Mammary microvascular endothelial cell (primary cell): ENCODE measurements at places on chromosomes 2 and 18. TPM values are rescaled to one million over a fixed set of nuclear protein-coding genes. Genes with fewer than 3 reads are reported as not detected.

The CRYGD gene
- not detected in 2 replicates for total RNA-seq

The KIF1A gene
- 0.13 TPM in 1 of 2 replicates, not detected in the other for total RNA-seq

The KRTCAP3 gene
- not detected in 2 replicates for total RNA-seq

The ATOH8 gene
- 15.4 and 17.1 TPM in 2 replicates for total RNA-seq

The ETAA1 gene
- total RNA-seq = 19.3 and 20.1 TPM in 2 replicates

The AGXT gene
- not detected in 2 replicates for total RNA-seq

The TSGA10 gene
- total RNA-seq = 0.93 and 1.6 TPM in 2 replicates

The KYNU gene
- total RNA-seq = 2.6 and 7.9 TPM in 2 replicates

The UPP2 gene
- not detected in 2 replicates for total RNA-seq

The CNTNAP5 gene
- not detected in 2 replicates for total RNA-seq

The SATB2 gene
- 0.60 and 4.5 TPM in 2 replicates for total RNA-seq

The SERPINB4 gene
- not detected in 2 replicates for total RNA-seq

The IL36RN gene
- not detected in 2 replicates for total RNA-seq

The TNS1 gene
- 29.8 and 34.9 TPM in 2 replicates for total RNA-seq

The ATG16L1 gene
- 24.0 and 30.2 TPM in 2 replicates for total RNA-seq

The CYS1 gene
- 1.3 TPM in 1 of 2 replicates, not detected in the other for total RNA-seq

The PLCD4 gene
- total RNA-seq = 0.60 and 1.2 TPM in 2 replicates

The PPP1R7 gene
- 104 and 120 TPM in 2 replicates for total RNA-seq

The CFAP65 gene
- not detected in 2 replicates for total RNA-seq

The NOL4 gene
- not detected in 2 replicates for total RNA-seq

The ARHGEF33 gene
- total RNA-seq = 0.07 TPM in 1 of 2 replicates, not detected in the other

The ACOXL gene
- total RNA-seq = not detected in 2 replicates

The EMILIN2 gene
- total RNA-seq = 6.2 and 9.4 TPM in 2 replicates

The SCYGR4 gene
- total RNA-seq = not detected in 2 replicates

The SPATA3 gene
- total RNA-seq = not detected in 2 replicates

The L3MBTL4 gene
- 1.00 and 2.9 TPM in 2 replicates for total RNA-seq

The NPAS2 gene
- 6.8 and 21.7 TPM in 2 replicates for total RNA-seq

The LCT gene
- total RNA-seq = not detected in 2 replicates

The CHRND gene
- not detected in 2 replicates for total RNA-seq

The CYP26B1 gene
- 18.0 and 19.7 TPM in 2 replicates for total RNA-seq

The GRHL1 gene
- 0.73 and 0.94 TPM in 2 replicates for total RNA-seq

The ASAP2 gene
- 20.7 and 23.4 TPM in 2 replicates for total RNA-seq

The CIB4 gene
- not detected in 2 replicates for total RNA-seq

The NGEF gene
- total RNA-seq = 0.53 and 1.1 TPM in 2 replicates

The SCN9A gene
- total RNA-seq = 0.30 and 1.00 TPM in 2 replicates

The SLC16A14 gene
- total RNA-seq = 0.60 and 1.5 TPM in 2 replicates

The PECR gene
- total RNA-seq = 3.7 and 8.0 TPM in 2 replicates

The DDX18 gene
- total RNA-seq = 41.6 and 45.1 TPM in 2 replicates

The GALNT5 gene
- under 0.01 and 0.07 TPM in 2 replicates for total RNA-seq

The CDH19 gene
- total RNA-seq = not detected in 2 replicates

The FBXO36 gene
- total RNA-seq = 2.3 and 2.6 TPM in 2 replicates

The LRATD1 gene
- total RNA-seq = 2.3 and 3.8 TPM in 2 replicates

The MGAT4A gene
- total RNA-seq = 49.2 and 68.6 TPM in 2 replicates

The PLA2R1 gene
- total RNA-seq = 4.9 and 6.4 TPM in 2 replicates
